IPS-NIHi11 (cell line): ENCODE measurements at places on chromosomes 12 and 14.
A peak's percentile ranks its signal among the peaks of the same experiment; 100 is the strongest.

GRCh38 chr12:12990700-12991468 lies 9.2 kb downstream of the HEBP1 start:
- no peak for DNase-seq

DNA sequence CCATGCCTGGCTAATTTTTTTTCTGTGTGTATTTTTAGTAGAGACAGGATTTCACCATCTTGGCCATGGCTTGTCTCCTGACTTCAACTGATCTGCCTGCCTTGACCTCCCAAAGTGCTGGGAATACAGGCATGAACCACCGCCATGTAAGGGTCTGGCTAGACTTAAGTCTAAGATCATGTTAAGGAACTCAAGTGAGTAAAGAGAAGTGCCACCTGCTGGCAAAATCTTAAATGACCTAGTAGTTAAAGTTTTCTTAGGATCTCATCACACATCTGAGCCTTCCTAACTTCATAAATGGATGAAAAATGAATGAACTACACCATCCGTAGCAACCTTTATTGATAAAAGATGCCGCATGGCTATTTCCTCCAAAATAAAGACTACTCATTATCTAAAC lies 1.7 kb upstream of the C12orf56 start:
- DNase-seq, result peak; percentile 32

- DNase-seq, result no peak
Observed at GRCh38 chr12:11954181-11954580, 116.6 kb upstream of the BCL2L14 start.

DNA sequence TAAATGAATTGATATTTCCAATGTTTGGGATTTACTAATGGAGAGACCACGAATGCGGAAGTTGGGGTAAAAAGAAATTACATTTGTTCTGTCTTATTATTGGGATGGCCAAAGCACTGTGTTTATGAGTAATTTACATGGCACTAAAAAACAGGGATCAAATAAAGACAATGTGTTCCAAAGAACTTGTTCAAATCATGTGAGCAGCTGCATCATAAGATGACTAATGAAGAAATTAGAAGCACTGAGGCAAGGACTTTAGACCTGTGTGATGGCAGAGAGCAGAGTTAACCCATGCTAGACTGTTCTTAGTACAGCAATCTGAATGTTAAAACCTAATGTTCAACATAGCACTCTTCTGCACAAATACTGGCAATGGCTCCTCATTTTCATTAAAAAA lies 34.3 kb upstream of the DCN start:
- no peak for DNase-seq

GRCh38 chr12:113941208-113941486 lies 25.0 kb downstream of the RBM19 start:
- DNase-seq, result no peak

GRCh38 chr12:129530984-129531383 lies 372.8 kb downstream of the TMEM132D start:
- DNase-seq, result peak; percentile 18

DNA sequence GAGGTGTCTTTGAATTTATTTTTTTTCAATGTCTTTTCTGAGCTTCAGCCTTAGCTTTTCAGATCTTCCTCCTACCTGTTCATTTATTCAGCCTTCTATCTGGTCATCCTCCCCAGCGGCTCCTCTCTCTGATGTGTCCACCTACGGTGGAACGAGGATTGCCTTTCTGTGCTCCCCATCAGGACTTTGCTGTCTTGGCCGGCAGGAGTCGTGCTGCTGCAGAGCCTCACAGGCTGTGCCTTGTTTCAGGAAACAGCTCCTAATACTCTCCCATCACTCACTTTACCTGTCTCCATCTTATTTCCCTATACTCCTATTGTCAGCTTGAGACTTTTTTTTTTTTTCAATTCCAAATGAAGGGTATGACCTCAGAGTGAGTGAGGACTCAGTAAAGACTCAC lies 76.9 kb downstream of the KICS2 start:
- no peak for DNase-seq

DNA sequence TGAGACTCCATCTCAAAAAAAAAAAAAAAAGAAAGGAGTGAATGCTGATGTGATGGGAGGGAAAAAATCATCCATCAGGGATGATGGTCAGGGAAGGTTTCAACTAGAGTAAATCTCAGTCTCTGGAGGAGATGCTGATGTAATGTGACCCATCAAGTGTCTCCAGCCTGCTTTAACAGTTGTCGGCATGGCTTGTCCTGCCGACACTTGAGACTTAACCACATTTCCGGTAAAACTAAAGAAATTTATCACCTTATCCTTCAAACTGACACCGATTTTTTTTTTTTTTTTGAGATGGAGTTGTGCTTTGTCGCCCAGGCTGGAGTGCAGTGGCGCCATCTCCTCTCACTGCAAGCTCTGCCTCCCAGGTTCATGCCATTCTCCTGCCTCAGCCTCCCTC lies 21.5 kb upstream of the ANAPC5 start:
- no peak for DNase-seq

GRCh38 chr12:42118136-42118879 lies 26.4 kb downstream of the GXYLT1 start:
- no peak for DNase-seq

GRCh38 chr12:92933606-92934005 lies 4.5 kb upstream of the EEA1 start:
- peak; percentile 42 for DNase-seq

DNA sequence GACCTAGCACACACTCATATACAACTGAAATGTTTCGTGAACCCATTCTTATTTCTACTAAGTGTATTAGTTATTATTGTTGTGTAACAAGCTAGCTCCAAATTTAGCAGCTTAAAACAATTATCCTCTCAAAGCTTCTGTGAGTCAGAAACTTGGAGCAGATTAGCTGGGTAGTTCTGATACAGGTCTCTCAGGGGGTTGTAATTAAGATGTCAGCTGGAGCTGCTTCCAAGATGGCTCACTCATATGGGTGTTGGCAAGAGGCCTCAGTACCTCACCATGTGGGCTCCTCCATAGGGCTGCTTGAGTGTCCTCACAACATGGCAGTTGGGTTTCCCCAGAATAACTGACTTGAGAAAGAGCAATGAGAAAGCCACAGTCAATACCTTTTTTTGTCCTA lies 9.8 kb downstream of the GPR135 start:
- DNase-seq, result no peak

- DNase-seq, result no peak
Observed at GRCh38 chr14:61884711-61885110, 122.5 kb downstream of the SNAPC1 start.

DNA sequence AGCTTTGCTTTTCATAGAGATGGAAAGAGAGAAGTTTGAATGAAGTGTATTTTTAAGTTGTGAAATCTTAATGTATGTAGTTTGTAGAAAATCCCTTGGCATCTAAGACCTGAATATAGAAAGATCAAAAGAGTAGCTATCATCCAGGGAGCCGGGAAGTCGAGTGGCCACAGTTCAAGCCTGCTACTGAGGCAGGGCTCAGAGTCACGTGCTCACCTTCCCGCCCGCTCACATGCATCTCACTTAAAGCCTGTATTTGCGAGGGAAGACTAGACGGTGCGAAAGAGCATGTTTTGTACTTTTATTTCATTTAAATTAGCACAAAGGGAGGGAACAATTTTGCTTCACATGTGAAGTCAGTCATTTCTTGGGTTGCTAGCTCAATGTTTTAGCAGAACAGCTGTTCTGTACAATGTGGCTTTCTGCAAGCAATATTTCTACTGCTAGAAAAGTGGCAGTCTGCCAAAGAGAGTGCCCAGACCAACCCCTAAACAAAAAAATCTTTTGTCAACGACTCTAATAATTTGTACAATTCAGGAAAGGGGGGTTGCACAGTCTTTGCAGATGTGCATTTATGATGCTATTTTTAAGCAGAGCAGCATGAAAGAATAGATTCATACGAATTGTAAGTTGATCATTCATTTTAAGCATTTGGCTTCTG lies 290.7 kb downstream of the NPAS3 start:
- DNase-seq, result no peak

- DNase-seq, result peak; percentile 56
Observed at GRCh38 chr12:85468356-85469157, 188.5 kb downstream of the ALX1 start.

DNA sequence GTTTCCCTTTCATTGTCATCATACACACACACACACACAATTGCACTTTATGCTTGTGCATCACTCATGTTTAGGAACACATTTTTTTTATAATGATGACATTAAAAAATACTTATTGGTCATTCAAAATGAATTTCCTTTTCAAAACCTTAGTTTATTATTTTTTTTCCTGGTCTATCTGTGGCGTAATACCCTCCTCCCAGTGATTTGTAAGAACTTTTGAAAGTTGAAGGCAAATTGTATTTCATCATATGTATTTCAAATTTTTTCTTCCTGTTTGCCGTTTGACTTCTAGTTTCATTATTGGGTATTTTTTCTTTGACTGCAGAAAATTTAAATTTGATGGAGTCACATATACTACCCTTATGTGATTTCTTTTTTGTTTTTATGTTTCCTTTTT lies 2.5 kb upstream of the LRRK2 start:
- no peak for DNase-seq

- no peak for DNase-seq
Observed at GRCh38 chr12:19794116-19794515, 354.8 kb downstream of the AEBP2 start.

DNA sequence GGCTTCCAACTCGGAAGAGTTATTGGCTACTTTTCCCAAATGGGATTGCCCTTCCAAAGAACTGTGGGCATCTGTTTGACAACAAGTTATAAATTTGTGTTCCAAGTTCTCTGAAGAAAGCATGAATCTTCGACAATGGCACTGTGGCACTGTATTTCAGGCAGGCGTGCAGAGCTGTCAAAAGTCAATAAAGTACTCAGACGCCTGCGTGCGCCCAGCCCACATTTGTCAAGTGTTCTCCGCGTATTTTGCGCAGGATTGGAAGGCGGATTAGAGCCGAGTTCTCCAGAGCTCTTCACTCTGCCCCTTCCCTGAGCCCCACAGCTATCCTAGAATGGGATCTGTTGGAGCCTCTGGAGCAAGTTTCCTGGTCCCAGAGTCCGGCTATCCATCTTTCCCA lies 103.2 kb downstream of the SLC25A47 start:
- no peak for DNase-seq

- DNase-seq, result no peak
Observed at GRCh38 chr14:52987514-52987913, 36.7 kb upstream of the FERMT2 start.

DNA sequence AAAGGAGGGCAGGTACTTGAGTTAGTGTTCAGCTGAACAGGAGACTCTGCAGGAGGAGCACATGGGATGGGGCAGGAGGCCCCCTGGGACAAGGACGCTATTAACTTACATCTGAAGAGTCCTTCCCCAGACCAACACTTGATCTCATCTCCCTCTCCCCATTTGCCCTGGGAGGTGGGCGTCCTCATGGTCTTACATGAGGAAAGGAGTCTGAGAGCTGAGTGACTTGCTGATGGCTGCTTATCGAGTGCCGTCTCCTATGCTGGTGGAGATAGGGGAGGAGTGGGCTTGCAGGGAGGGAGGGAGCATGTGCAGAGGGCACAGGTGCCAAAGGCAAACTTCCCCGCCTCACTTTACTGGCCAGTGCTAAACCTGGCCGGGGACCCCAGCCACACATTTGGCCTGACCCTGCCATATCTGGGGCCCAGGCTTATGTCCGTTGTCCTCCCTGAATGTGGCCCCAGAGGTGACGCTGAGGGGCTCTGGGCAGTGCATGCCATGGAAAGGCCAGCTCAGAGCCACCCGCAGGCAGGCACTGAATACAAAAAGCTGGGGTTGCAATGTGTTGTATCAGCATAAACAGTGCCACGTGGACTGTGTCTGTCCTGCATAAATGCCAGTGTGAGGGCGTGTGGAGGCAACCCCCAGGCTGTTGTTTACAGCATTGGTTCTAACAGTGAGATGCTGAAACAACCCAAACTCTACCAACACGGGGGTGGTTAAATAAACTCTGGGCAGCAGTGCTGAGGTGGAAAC lies 29.4 kb downstream of the FAIM2 start:
- DNase-seq, result no peak

- no peak for DNase-seq
Observed at GRCh38 chr12:124125203-124125871, 152.3 kb downstream of the ZNF664 start.

DNA sequence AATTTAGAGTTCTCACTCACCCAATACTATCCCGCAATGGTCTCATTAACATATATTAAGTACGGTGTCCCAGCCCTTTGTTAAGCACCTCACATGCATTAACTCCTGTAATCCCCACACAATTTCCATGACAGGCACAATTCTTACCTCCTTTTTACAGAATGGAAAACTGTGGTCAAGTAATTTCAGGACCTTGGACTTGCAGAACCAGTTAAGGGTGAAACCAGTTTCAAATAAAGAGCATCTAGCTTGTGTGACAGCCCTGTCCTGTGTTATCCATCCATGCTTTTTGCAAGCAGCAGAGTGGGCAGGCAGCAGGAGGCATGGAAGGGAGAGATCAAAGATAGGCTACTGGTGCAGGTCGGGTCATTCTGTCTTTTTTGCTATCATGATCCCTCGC lies 470.8 kb downstream of the NELL2 start:
- DNase-seq, result peak; percentile 29

DNA sequence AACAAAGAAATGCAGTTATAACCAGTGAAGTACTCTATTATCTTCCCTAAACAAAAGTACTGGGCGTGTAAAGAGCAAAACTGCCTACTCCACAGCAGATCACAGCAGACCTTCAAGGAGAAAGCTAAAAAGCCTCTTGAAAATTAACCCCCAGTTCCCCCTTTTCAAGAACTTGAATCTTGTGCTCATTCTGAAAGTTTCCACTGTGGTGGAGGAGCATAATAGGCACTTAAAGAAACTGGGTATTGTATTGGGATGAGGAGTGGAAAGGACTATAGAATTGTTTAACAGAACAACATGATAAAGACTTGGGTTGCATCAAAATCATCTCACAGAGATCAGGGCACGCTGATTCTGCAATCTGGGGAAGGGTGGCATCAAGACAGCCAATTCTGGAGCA lies 51.1 kb downstream of the SLC25A47 start:
- no peak for DNase-seq

- peak; percentile 68 for DNase-seq
Observed at GRCh38 chr14:61466249-61466904, 145.0 kb downstream of the PRKCH start.

DNA sequence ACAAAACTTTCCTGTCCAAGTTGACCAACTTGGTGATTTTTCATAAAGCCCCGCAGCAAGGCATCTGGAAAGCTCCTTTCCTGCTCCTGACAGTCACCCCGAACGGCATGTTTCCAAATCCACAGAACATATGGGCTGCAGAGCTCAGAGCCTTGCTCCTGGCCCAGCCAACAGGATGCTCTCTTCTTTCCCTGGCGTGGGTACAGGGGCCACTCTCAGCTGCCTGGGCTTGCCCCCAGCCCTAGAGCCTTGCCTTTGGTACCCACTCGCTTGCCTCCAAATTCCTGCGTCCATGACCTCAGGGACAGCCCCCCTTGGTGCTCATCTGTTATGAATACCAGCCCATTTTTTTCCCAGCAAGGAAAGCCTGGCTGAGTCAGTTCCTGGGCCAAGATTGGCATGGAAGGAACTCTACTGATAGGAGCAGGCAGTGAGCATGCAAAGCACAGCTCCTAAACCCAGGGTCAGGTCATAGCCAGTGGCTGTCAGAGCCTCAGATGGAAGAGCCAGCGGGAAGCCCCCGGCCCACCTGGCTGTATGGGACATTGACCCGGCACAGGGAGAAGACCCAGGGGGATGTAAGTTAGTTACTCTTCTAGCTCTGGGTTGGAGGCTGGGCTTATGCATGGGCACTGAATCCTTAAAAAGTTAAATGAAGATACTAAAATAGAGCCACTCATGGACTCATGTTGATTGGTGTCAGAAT lies 105.3 kb upstream of the RTL1 start:
- no peak for DNase-seq
